Cortex of kidney (tissue), 1 donor: ENCODE measurements at places on chromosomes 6 and 20.

GRCh38 chr20:34022839-34023234 lies 29.1 kb downstream of the RALY start:
- no peak for DNase-seq

GRCh38 chr6:80446454-80447045 lies 340.1 kb downstream of the BCKDHB start:
- no peak for DNase-seq

- DNase-seq: no peak
Measured at GRCh38 chr6:44712353-44713111, 325.0 kb downstream of the CDC5L start.

DNA sequence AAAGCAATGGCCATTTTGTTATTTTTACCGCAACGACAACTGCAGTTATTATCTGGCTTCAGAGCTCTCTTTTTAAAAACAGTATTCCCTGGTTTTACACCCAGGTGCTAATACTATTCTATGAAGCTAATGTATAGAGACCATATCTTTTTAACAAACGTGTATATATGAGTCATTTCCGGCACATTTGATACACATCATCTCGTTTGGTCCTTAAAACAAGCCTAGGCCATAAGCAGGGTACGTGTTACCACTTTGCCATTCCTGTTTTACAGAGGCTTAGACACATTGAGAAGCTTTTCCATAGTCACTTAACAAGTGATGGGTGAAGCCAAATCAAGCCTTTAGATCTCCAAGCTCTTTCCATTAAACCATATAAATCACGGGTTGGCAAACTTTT lies 5.5 kb downstream of the TRAF3IP2 start:
- no peak for DNase-seq
